ENCODE measurements at places on chromosomes 2 and 18.

GRCh38 chr2:207969249-207969648 lies 56.1 kb downstream of the PLEKHM3 start:
- no peak for DNase-seq

- no peak for DNase-seq
Measured at GRCh38 chr2:21467910-21468309, 344.1 kb downstream of the TDRD15 start.

GRCh38 chr2:147051248-147051647 lies 793.6 kb upstream of the ACVR2A start:
- no peak for DNase-seq

GRCh38 chr18:37385846-37386778 lies 179.5 kb downstream of the CELF4 start:
- DNase-seq = peak; percentile 53

DNA sequence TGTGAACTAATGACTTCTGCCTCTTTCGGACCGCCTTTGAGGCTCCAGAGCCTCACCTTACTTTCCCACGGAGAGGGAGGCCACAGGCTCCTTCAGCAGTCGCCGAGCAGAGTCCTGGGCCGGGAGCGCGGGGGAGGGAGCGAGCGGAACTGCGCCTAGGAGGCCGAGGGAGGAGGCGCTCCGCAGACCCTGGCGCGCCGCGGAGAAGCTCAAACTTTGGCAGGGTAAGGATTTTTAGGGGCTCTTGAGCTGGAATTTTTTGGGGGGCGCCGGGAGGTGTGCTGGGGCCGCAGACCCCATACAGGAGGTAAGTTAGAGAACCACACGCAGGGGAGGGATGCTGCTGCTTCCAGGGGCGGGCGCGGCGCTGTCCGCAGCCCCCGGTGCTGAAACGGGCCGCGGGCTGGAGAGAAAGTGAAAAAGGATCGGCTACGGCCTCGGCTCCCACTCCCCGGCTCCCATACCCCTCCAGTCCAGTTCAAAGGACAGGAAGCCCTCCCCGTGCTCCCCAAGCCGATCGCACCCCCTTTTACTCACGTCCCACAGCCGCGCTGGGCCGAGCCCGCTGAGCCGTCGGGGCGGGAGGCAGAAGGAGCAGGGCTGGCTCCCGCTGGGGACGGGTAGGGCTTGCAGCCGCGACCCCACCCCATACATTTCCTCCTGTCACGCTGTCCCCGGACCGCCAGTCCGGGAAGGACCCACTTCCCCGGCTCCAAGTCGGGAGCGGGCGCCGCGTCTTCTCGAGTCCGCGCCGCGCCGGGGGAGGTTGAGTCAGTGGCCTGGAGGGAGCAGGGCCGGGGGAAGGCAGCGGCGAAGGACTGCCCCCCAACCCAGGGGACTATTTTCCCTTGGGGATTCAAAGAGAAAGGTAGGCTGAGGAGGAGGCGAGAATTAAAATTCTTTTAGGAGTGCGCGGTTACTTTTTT lies at the start of gene CNGA3:
CNGA3 (plus strand) TSS at position 146 of the 926 bp plus-strand sequence. CDS start 23,520 bp downstream, outside the sequence.
- DNase-seq = no peak

DNA sequence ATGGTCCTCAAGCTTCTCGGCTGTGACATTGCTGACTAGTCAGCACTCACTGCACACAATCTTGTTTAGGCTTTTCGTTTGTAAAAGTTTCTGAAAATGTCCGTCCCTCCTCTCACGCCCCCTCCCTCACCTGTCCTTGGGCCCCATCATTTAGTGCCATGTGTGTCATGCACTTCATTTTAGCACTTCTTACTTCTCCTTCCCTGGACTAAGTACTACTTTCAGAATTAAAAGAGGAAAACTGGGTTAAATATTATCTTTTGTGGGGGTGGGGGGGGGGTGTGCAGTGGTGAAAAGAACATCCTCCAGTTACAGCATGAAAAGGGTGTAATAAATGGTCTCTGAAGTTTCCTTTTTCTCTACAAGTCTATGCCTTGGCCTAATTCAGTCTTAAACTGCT lies 182.0 kb upstream of the SP5 start:
- no peak for DNase-seq

GRCh38 chr18:1062588-1062987 lies 157.9 kb downstream of the ADCYAP1 start:
- DNase-seq = no peak

DNA sequence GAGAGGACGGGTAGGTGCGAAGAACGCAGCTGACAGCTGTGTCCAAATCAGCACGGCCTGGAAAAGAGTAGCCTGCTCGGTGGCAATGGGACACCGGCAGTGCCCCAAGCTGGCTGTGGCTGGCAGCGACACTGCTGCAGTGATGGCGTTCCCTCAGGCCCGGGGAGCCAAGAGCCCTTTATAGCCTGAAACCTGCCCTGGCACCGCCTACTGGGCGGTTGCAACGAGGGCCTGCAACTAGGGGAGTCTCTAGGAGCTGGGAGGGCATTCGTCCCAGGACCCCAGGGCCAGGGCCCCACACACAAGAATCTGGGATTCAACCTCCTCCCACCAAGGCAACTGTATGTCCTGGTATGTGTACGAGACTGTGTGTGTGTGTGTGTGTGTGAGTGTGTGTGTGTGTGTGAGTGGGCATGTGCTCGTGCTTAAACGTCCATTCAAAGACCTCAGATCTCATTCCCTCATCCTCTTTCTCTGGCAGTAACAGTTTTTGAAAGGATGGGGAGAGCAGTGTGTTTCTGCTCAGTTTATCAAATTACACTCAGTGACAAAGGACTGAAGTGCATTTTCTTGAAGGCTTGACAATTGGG lies 6.8 kb upstream of the CYP26B1 start:
- no peak for DNase-seq

DNA sequence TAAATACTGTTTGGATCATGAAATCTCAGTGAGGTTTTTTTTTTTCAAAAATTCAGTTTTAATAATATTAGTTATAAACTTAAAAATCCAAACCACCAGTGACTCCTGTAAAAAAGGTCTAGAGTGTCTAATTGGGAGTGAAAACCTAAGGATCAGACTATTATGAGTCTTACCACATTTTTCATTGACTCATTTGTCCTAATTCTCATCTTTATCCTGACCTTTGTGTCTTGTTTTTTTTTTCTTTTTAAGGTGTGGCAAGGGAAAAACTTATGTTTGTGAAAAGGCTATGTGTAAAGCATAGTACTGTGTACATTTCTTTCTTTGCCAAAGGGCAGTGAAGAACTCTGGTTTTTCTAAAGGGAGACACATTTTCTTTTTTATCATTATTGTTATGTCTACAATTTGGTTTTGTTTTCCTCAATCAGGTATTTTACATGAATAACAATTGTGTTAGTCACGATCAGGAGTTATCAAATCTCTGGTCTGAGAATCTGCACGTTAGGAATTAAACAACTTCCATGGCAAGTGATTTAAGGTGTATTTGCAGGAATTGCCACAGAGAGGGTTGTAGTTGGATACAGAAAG lies 52.6 kb downstream of the RHBDD1 start:
- no peak for DNase-seq

DNA sequence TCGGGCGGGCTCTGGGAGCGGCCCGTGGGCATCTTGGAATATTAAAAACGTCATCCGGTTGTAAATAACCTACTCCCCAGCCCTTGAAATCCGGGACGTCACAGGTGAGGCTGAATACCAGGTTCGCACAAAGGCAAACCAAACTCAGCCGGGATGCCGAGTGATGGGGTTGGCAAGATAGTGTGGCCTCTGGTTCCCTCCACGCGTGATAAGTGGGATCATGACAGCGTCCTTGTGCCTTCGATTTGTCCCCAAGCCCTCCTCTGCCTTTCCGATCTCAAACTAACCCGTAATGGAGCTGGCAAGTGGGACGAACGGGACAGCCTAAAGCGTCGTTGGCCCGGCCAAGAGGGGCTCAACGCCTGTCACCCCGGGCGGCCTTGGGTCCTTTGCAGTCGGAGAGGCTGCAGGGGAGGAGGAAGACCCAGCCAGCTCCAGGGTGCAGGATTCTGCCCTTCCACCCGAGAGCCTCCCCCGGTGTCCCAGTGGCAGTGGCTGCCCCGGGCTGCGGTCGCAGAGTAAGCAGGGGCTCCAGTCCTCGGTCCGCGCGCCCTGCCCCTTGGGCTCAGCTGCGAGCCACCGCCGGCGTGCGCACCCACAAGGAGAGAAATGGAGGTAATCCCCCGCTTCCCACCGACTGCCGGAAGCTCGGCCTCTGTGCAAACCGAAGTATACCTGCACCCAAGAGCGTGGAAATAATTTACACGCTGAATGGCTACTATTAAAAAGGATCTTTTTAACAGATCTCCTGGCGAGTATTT lies 13.4 kb upstream of the PAX3 start:
- no peak for DNase-seq

- no peak for DNase-seq
Measured at GRCh38 chr2:193966590-193966989, 1690.4 kb upstream of the SLC39A10 start.

- DNase-seq = no peak
Measured at GRCh38 chr18:36771245-36771644, 57.6 kb downstream of the TPGS2 start.

DNA sequence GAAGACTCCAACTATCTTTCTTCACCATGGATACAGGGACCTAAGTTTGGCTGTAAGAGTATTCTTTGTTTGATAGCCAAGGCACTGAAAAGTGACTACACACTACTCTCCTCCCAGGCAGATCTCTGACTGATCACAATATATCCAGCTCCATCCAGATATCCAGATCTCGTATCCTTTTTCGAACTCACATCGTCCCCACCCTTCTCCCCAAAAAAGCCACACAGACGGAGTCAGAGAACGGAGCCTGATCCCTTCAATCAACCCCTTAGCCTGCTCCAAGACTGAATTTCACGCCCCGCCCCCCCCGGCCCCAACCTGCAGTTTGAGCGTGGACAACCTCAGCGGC lies 533 bp downstream of the DHX57 start:
- DNase-seq = no peak

- no peak for DNase-seq
Measured at GRCh38 chr18:59923539-59924196, 23.9 kb downstream of the PMAIP1 start.

DNA sequence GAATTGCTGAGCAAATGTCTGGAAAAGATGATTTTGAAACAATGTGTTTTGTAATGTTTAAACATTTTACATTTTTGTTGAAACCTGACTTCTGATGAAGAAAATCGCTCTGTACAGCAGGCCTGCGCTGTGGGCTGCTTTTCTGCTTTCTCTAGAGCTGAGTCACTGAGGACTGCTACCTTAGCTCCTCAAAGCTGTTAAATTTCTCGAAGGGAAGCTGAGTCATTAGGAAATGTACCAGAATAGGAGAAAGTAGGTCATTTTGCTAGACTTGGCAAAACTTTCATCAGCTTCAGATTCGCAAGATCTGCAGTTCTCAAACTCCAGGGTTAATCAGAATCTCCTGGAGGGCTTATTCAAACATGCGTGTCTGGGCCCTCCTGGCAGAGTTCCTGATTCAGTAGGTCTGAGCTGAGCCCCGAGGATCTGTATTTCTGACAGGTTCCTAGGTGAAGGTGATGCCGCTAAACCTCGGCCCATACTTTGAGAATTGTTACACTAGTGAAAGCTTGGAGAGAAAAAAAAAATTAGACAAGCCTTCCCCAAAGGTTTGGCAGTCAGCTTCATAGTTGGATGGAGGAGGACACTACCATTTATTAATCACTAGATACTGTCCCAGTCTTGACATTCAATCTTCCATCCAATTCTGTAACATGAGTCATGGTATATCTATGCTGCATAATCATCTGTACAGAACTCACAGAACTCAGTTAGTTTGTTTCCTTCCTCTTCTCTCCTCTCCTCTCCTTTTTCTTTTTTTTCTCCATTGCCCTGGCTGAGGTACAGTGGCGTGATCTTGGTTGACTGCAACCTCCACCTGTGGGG lies 297.6 kb downstream of the PARD3B start:
- DNase-seq = peak; percentile 22

GRCh38 chr18:23629444-23629946 lies 33.2 kb downstream of the ANKRD29 start:
- no peak for DNase-seq

- no peak for DNase-seq
Measured at GRCh38 chr2:123715467-123715982, 309.6 kb upstream of the CNTNAP5 start.

DNA sequence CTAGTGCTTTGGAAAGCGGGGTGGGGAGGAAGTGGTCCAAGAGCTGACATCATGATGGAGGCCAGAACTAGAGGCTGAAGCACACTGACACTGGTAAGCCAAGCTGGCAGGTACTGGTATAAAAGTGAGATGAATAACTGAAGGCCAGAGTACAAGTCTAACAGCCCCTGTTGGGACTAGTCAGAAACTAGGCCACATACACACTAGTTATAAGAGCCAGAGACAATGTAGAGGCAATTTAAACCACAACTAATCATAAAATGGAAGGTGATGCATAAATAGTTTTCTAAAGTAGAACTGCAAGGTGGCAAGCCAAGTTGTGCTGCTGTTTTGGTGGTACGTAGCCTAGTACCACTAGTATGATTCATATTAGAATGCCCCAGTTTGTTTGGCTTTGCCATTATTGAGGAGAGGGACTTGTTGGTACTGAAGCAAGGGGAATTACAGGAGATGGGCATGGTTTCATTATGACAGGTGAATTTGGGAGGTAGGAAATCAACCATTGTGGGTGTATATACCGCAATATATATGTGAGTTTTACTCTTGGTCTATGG lies 57.6 kb downstream of the GDF7 start:
- DNase-seq = no peak
